ENCODE measurements at places on chromosomes 7 and 10.

DNA sequence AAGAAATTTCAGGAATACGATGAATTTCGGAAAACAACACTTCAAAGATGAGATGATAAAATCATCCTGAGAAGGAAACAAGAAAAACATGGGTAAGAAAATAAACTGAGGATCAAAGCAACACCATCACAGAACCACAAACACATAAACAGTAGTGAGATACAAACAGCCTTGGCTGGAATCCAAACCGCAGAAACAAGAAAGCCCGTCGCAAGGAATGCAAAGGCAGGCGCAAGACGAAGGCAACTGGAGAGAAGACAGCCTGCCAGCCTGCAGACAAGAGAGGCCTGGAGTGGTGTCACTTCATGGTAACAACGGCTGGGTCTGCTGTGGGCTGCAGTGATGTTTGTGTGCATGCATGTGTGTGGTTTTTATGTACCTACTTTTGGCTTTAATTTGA, 61.8 kb upstream of the DRGX start:
- no peak for DNase-seq

- no peak for DNase-seq
These were observed 499.6 kb downstream of the MAGI2 start for GRCh38 chr7:78953726-78954363.

- DNase-seq, result no peak
These were observed 282.9 kb downstream of the PRKG1 start for GRCh38 chr10:51357170-51357569.

- no peak for DNase-seq
These were observed 40.1 kb downstream of the ELMO1 start for GRCh38 chr7:37408291-37409228.

DNA sequence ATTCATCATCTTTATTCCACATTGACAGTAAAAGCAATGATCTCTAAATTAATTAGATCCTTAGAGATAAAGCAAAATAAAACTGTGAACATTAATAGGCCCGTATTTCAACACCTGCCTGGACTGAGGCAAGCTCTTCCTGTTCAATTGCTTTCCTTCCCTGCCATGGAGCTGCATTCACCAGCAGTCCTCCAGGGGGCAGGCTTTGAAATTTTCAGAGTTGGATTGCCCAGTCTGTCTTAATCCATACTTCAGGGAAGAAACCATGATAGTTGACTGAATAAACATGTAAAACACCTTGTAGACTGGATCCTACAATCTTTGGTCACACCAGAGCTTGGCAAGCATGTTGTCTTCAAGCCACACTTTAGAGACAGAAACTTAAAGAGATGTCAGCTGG, 936.6 kb downstream of the NRG3 start:
- DNase-seq, result no peak

GRCh38 chr10:30873411-30873810, 158.3 kb downstream of the ZNF438 start:
- DNase-seq, result no peak

DNA sequence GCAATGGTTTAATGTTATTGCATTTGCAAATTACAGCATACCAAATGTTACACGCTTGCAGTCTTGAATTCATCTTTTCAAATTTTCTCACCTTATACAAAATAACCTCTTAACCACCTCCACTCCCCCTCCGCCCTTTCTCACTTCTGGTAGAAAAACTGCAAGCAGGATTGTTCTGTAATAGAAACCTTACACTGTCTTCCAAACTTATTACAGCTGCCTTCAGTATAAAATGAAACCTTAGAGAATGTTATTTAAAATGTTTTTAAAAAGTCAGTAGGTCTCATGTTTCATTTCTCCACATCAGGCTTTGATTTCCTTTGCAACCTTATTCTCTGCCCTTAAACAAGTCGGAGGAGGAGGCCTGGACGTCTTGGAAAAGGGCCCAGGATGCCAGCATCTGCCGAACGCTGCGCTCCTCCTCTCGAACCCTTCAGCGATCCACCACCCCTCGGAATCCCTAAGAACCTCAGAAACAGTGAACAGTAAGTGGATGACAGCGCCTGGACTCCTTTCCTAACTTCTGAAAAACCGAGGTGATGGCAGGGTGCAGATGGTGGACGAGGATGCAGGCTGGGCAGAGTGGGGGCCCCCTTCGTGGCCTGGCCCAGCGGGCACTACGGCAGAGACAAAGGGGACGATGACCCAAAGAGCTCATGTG, 74.0 kb downstream of the FGFR2 start:
- DNase-seq, result no peak

DNA sequence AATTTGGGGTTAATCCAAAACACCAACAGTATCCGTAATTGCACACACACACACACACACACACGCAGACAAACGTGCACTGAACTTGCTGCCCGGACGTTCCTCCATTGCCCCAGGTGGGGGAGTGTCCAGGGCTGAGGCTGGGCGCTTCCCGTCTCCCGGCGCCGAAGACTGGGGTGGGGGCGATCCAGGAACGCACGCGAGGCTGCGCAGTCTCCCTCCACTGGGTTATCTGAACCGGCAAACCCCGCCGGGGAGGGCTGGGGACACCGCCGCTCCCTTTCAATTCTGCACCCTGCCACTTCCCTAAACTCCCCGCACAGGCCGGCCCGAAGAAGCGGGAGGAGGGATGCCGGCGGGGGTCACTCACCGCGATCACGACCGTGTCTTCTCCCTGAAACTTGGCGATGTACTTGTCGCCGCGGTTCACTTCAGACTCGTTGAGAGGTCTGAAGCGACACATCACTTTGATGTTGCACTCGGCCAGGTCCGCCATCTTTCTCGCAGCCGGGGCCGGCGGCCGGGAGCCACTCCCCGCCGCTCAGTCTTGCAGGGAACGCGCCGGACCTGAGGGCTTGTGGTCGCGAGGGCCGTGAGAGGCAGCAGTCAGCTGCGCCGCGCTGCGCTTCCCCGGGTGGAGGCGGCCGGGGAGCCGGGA, 618 bp downstream of the KIF5B start:
- DNase-seq, result no peak

GRCh38 chr10:124470544-124471434, 9.2 kb downstream of the LHPP start:
- no peak for DNase-seq

- DNase-seq, result no peak
These were observed 398.5 kb downstream of the PCDH15 start for GRCh38 chr10:54402576-54402975.

DNA sequence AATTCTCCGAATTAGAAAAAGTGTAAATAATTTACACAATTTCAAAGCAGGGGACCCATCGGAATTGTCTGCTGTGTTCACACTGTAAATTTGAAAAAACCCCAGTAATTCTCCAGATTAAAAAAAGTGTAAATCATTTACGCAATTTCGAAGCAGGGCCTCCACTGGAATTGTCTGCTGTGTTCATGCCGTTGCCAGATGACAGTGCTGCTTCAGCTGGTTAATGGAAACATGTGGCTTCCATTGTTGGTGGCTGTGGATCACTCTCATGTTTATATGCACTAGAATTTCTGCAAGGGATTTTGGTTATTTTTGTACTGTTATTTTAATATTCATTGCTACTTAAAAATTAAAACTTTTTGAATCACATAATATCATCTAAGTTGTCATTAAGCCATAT, 88.8 kb upstream of the ELMO1 start:
- no peak for DNase-seq

DNA sequence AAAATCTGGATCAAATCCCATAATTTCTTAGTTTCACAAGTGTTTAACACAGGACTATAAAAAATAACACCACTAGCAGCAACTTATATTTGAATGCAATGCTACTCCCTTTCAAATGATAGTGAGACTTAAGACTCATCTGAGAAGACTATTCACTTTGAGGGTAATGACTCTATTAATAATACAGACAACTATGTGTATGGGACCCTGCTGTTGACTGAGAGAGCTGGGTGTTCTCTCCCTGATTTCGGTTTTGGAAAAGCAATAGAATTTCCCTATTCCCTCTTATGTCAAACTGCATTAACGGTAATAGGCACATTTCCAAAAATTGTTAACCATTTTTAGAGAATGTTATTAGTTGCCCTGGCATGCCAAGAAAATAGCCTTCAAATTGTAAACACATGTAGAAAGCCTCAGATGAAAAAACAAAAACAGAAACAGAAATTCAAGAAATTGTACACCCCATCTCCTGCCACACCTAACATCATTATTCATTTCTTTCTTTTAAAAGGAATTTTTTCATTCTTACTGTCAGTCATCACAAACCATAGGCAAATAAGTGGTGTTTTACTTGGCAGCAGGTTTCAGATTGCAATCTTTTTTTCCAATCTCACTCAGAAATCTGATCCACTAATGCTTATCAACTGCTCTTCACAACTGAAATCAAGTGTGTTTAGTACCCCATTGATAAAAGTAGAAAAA, 153.7 kb downstream of the TFPI2 start:
- DNase-seq, result no peak

DNA sequence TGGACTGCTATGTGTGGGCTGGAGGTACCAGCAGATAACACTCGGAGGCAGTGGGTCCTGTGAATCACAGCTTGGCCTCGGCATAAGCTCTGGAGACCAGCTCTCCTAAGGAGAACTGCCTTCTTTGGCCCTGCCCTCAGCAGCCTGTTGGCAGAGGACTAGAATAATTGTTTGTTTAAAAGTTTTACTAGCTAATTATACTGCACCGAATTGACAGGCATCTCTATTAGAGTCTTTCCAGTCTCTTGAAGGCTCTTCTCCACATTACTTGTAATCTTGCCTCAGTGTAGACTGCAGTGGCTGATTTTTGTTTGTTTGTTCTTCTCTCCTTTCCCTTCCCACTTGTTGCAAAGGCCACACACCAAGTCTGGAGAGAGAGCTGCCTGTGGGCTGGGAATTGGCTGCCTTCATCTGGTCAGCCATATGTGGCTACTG, 183.2 kb downstream of the AUTS2 start:
- DNase-seq, result no peak

DNA sequence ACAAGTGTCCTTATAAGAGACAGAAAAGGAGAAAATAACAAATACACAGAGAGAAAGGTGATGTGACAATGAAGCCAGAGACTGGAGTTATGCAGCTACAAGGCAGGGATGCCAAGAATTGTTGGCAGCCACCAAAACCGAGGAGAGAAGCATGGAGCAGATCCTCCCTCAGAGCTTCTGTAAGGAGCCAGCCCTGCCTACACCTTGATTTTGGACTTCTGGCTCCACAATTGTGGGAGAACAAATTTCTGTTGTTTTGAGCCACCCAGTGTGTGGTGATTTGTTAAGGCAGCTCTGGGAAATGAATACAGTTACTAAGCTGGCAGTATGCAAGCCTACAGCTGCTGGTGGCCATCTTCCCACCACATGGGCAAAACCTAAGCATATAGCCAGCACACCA, 163.6 kb downstream of the GRM8 start:
- no peak for DNase-seq

- DNase-seq, result no peak
These were observed 67.8 kb downstream of the CREM start for GRCh38 chr10:35194471-35194870.

- no peak for DNase-seq
These were observed 80.8 kb downstream of the PIP4K2A start for GRCh38 chr10:22633528-22633927.
